ENCODE measurements at places on chromosomes 3 and 15.

DNA sequence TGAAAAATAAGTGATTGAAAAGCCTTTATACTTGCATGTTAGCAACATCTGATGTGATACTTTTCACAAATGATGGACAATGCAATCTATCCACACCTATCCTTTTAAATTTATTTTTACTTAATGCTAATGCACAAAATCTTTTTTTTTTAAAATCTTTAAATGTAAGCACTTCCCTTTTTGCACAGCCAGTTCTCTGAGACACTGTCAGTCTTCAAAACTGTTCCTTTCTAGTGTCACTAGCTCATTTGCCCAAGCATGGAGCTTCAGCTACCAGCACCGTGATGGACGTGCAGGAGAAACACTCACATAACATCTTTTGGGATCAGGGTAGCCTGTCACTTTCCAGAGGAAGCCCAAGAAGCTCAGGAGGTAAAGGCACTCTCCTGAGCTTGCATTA lies 50.1 kb downstream of the NR1D2 start:
- DNase-seq: no peak

DNA sequence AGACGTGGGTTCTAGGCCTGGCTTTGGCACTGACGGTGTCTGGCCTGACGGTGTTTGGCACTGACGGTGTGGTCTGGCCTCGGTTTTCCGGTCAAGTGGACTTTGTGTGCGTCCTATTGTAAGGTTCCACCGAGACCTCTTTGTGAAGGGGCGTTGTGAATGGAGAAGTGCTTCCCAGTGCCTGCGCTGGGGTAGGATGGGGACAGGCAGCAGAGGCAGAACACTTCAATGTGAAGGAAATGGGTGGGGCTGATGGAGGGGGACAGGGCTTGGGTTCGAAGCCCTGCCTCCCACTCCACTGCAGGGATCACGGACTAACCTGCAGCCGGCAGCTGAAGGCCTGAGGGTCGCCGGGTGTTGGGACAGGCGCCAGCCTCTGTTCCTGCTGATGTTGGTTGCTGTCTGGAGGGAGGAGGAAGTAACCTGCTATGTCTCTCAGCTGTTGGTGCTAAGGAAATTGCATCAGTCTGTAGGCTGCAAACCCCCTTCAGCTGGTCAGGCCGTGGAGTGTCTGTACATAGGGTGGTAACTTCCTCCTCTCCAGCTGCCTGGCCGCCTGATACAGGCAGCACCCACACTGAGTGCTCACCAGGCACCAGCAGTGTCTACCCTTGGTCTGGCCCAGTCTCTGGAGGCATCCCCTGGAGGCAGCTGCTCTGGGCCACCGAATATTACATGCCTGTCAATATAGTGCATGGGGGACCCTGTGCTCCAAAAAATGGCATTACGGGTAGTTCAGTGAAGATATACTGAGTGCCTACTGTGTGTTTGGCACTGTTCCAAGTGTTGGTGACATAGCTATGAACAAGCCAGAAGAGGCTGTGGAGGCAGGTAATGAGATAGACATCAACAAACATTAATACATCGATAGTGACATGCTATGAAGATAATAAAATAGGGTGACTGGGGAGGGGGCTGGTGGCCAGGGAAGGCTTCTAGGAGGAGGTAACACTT lies 1.1 kb downstream of the TM6SF1 start:
- no peak for DNase-seq

DNA sequence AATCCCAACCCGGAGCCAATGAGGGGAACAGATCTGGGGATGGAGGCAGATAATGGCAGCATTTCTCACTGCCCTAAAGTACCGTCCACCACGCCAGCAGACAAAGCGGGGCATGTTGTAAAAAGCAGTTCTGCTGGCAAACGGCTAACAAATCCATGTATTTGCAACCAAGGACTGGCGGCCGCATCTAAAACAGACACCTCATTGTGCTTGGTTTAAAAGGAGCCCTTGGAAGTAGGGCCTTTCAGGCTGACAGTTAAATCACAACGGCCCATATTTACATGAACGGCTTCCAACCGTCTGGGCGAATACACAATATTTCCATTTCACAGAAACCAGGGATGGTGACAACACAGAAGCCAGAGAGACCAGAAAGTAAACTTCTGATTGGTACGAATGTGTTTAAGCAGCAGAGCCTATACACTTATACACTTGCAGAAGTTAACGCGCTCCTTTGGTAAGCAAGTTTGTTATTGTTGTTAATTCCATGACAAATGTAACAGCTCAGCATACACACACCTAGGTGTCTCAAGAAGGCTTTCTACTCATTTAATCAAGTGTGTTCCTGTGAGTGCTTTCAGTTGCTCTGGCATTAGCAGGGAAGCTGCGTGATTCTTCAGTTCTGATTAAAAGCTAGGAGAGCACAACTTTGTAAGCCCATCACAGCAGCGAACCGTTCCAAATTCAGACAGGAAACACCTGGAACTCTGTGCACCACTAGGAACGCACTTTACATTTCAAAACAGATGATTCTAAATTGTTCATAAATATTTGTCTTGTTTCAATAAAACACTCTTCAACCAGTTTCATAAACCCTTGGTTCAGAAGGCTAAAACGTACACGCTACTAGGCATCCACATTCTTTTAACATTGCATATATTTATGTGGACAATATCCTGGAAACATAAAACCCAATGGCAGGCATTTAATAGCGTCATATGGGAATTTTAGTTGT lies 112.9 kb downstream of the PDZRN3 start:
- DNase-seq: no peak

DNA sequence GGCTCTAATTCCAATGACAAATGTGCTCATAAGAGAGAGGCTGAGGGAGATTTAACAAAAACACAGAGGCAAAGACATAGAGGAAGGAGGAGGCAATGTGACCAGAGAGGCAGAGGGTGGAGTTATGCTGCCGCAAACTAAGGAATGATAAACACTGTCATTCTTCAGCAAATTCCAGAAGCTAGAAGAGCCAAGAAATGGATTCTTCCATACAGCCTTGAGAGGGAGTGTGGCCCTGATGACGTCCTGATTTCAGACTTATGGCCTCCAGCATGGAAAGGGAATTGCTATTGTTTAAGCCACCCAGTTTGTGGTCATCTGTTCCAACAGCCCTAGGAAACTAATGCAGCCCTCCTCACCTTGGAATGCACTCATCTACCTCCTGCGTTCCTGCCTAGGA lies 30.5 kb downstream of the CD47 start:
- DNase-seq: no peak

DNA sequence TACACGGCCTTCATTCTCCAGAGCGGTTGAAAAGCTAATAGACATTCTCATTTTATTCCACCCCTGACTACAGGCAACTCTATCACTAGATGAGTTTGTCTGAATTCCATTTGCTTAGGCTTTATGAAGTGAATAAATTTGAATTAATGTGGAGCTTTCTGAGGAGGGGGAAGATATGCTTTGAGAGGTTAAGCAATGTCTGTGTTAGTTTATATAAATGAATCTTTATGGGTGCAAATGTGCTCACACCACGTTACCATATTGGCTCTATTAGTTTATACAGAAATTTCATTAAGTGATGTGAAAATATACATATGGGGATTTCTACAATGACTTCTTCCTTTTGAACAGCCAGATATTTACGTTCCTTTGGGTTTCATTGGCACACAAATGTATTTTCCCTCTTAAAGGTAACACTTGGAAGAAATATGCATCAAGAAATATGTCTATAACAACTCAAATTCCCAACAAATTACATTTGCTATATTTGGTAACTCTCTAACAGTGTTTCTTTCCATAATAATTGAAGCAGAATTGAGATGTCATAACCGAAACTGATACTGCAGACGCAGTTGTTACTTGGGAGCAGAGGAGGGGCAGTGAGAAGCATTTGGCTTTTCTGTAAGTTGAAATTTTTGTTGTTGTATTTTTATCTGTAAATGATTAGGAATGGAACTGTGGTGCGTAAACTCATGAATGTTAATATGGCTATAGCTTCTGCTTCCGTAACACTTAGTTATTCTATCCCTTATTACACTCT lies 359.4 kb downstream of the CACNA2D3 start:
- no peak for DNase-seq

All from activated CD4-positive, CD25-positive, alpha-beta regulatory T cell treated with anti-CD3 and anti-CD28 coated beads, Interleukin-2, amount 50 U/mL, for 16 hours (primary cell).